T1000 (cell line): ENCODE measurements at places on chromosomes 3 and 15.

GRCh38 chr3:98824256-98824655, 61.1 kb downstream of the ST3GAL6 start:
- no peak for DNase-seq

- no peak for DNase-seq
These were observed 54.5 kb downstream of the NEK11 start for GRCh38 chr3:131081224-131081623.

GRCh38 chr3:160193644-160194192, 31.5 kb upstream of the C3orf80 start:
- no peak for DNase-seq

- no peak for DNase-seq
These were observed 7.7 kb upstream of the DCP1A start for GRCh38 chr3:53354945-53355498.

DNA sequence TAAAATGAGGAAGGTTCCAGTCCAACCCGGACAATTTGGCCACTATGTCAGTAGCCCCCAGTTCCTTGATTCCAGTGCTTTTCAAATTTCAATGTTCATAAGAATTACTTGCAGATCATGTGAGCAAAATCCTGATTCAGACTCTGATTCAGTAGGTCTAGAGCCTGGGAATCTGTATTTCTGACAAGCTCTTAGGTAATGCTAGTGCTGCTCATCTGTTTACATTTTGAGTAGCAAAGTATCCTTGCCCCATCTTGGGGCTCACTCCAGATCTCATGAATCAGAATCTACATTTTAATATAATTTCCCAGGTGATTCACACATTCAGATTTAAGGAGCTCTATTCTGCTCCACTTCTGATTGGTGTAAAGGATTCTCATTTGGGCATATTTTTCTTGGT, 142.0 kb downstream of the NAALADL2 start:
- no peak for DNase-seq

DNA sequence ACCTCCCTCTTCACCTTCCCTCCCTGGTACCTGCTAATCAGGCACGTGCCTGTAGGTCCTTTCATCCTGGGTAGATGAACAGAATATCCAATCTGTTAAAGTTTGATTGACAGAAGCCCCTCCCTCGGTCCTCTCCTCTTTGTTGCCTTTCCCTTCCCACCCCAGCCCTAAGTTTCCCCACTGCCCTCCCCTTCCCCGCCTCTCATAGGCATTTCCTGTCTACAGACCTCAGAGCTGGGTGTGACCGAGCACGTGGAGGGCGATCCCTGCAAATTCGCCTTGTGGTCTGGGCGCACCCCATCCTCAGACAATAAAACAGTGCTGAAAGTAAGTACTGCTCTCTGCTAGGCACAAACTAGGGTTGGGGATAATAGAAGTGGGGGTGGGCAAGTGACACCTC, 239.2 kb upstream of the UMPS start:
- DNase-seq, result no peak

- no peak for DNase-seq
These were observed 558.5 kb downstream of the MECOM start for GRCh38 chr3:169104972-169105371.

DNA sequence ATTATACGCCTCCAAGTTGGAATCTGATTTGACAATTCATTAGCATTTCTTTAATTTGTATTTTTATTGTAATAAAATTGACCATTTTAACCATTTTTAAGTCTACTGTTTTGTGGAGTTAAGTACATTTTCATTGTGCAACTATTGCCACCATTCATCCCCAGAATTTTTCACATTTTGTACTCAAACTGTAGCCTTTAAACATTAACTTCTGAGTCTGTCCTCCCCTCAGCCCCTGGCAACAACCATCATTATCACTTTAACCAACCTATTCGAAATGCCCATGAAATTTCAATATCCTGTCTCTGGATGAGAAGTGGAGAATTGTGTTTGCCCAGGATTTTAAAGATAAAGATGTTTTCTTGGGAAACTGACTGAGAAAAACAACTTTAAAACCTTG, 27.7 kb downstream of the IL1RAP start:
- no peak for DNase-seq

- DNase-seq, result no peak
These were observed 28.7 kb downstream of the HDGFL3 start for GRCh38 chr15:83178869-83179325.

- no peak for DNase-seq
These were observed 13.3 kb upstream of the SUSD5 start for GRCh38 chr3:33231756-33232465.

GRCh38 chr15:69415381-69415780, 1.2 kb downstream of the KIF23 start:
- DNase-seq, result no peak

- peak; percentile 36 for DNase-seq
These were observed at the start of gene SLC35G2 for GRCh38 chr3:136818769-136819391. SLC35G2 (plus strand) TSS chr3:136819126; CDS start chr3:136854461, 35,335 bp downstream.

DNA sequence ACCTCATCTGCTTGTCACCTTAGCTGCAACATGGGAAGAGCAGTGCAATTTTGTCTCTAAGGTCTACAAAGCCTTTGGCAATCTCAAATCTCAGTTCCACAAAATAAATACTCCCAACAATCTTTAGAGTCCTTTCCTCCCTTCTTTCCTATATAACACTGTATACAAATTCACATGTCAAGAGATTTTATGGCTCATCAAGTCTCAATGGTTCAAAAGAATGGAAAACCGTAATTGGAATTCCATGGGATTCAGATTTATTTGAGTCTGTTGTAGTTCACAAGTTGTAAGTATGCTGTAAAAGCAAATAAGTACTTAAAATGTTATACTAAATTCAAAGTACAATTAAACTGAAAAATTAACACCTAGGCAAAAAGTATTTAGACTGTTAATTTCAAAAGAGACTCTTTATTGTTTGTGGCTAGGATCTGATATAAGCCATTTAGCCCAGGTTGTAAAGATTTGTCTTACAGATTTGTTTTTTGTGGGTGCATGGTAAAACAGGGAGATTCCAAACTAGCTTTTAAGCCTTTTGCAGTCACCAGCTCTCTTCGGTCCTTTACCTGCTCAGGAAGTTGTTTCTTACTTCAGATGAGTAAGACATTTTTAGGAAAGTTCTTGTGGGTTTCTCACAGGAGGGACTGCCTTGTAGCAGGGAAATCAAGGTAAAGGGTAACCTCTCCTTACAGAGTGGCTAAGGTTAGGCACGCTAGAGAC, 50.1 kb downstream of the CMSS1 start:
- no peak for DNase-seq

DNA sequence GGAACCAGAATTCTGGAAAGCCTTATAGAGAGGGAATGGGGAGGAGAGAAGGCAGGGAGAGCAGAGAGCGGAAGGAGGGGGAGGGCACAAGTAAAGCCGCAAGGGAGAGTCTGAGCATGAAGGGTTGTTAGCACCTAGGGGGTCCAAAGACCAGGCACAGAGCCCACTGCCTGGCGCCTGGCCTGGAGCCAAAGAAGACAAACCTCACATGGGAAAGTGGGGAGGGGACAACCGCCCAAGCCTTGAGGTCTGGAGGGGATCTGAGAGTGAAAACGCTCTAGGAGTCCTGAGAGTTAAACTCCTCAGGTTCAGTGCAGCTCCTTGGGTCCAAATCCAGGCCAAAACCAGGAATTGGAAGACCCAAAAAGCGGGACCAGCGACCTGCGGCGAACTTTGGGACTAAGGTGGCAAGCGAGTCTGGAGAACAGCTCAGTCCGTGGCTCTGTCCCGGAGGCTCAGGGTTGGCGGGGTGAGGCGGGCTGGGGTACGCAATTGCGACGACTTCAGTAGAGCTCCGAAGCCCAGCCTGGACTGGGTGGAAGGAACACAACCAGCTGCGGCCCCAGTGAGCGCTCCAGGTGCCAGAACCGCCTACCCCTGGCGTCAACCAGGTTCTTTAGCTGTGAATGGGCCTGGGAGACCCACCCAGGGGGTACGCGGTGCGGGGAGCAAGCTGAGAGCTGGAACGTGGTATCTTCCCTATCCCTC, 807 bp upstream of the INAFM2 start:
- DNase-seq, result no peak

GRCh38 chr3:151316267-151316991, at the start of gene GPR87:
GPR87 (minus strand) TSS chr3:151316820; CDS start chr3:151300100, 16,720 bp downstream.
- no peak for DNase-seq

GRCh38 chr15:73873889-73874511, 636 bp downstream of the TBC1D21 start:
- no peak for DNase-seq

GRCh38 chr3:27675287-27675686, 46.8 kb downstream of the EOMES start:
- no peak for DNase-seq

GRCh38 chr3:158672215-158673176, at the start of gene LXN:
LXN (minus strand) TSS chr3:158672648; CDS start chr3:158672478, 170 bp downstream.
- no peak for DNase-seq

DNA sequence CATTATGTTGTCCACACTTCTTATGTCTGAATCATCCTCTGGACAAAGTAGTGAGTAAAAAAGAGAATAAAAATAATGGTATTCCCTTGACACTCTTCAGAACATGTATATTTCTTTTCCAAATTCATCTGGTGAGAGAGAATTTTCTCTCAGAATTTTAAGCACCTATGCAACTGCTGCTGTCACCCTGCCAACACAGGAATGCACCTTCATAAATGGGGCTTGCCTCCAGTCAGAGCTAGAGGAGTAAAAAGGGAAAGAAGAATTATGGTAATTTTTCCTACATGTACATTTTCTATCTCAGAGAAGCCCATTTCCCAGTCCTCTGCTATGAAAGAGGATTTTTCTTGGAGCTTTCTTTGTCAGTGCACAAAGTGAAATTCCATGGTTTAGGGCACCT, 92.2 kb upstream of the ALCAM start:
- DNase-seq, result no peak

- no peak for DNase-seq
These were observed 296.5 kb downstream of the ZIC1 start for GRCh38 chr3:147705651-147706051.
